ENCODE measurements at places on chromosomes 4 and X.

- no peak for DNase-seq
Measured at GRCh38 chr4:31086756-31087330, 366.7 kb downstream of the PCDH7 start.

DNA sequence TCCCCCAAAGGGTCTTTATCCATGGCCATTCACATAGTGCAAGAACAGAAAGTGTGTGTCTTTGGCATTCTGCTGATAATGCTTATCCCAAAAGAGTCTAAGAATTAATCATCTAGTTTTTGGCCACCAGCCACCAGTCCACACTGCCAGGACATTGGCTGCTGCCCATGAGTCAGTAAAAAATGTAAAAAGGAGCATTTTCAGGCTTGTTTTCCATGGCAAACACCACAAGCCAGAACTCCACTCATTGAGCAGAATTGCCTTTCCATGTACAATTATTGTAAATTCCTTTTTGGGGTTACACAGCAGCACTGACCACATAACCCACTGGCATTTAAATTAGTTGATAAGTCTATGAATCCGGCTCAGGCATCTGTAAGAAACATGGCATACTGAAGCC lies 89.2 kb upstream of the PRDX4 start:
- DNase-seq: no peak

GRCh38 chr4:140116442-140117104 lies 37.4 kb downstream of the MAML3 start:
- peak; percentile 8 for DNase-seq

DNA sequence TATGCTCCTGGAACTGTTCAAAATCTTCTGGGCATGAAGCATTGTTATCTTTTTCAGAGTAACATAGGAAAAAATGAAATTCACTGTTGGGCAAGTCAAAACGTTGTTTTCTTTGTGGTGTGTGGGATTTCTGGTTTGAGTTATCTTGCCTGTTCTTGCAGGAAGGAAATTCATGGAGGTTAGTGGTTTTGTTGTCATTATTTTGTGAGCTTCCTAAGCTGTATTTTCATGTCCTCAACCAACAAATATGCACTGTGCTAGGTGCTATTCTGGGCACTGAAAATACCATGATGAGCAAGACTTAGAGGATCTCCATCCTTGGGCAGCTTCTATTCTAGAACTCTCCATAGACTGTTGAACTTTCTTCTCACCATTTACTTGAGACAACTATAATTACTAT lies 16.9 kb downstream of the SPINK2 start:
- DNase-seq: no peak

GRCh38 chrX:2799369-2799768 lies 29.4 kb upstream of the GYG2 start:
- DNase-seq: no peak

GRCh38 chr4:32148111-32148666 lies 1428.0 kb downstream of the PCDH7 start:
- no peak for DNase-seq

GRCh38 chrX:39855748-39856129 lies 242.0 kb downstream of the BCOR start:
- peak; percentile 85 for DNase-seq

DNA sequence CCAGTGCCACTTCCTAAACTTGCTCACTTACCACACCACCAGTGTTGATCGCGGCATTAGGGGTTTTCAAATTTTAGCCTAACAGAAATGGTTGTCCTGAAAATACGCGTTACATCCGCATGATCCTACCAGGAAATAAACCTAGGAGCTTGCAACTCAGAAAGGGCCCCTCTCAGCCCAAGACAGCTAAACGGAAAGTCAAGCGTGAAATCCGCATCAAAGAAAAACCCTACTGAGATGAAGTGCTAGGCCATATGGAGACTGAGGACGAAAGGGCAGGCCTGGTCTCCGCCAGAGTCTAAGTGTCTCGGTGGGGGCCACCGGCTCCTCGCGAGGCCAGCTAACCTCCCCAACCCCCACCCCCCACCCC lies 626 bp downstream of the YTHDC1 start:
- no peak for DNase-seq

DNA sequence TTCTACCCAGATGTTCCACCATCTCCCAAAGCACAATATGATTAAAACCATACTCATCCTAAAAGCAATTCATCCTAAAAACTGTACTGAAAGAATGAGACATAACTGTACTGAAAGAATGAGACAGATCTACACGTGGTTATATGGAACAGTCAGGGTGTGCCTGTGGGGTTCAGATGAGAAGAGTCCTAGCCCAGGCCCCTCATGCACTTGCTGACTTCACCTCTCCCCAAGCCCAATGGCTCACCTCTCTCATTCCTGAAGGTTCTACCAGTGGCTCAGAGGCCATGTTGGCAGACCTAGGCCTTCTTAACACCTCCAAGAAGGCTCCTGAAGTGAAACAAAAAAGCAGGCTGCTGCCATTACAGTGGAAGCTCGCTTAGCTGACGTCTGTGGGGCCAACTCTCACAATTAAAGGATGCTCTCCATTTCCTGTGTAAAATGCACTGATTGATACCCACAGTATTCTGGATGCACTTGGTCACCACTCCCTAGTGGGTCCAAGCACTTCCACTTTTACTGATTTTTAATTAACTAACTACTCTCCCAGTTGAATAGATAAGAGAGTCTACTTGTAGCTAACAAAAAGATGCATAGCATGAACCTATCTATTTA lies 3.8 kb downstream of the PLAC1 start:
- DNase-seq: no peak

DNA sequence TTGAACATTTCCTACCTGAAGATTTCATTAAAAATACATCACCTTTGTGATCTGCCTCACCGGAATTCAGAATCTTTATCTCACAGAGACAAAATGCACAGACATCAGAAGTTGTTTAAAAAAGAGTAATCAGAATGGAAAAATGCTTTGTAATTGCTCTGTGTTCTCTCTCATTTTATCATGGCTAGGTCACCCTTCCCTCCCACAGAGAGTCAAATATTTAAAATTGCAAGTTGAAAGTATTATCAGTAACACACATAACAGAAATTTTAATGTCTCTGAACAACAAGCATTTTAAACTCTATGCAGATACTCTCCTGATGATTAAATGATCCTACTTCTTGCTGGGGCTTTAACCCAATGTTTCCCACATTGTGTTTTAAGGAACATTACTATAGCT lies 362.0 kb downstream of the CBLL2 start:
- no peak for DNase-seq

- peak; percentile 20 for DNase-seq
Measured at GRCh38 chrX:17944833-17945497, 83.9 kb upstream of the RAI2 start.

DNA sequence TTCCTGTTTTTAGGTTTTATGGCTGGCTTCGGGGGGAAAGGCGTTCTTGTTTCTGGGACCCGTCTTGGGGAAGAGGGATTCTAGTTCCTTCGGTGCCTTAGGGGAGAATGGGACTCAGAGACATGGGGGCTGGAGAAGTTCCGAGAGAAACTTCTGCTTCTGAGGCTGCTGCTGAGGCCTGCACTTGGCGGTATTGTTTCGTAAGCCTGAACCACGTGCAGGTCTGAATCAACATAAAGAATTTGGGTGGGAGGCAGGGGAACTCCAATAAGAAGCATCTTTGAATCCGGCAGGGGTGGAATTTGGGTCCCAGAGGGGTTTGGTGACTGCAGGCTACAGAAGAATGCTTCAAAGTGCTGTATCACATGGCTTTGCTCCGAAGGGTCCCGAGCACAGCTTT lies 15.1 kb downstream of the XG start:
- DNase-seq: no peak
